Activated CD4-positive, alpha-beta T cell treated with anti-CD3 and anti-CD28 coated beads, Interleukin-2, Interleukin-4, amounts not matched to agents 100 ng/mL and 50 ng/mL, durations not matched to agents 16 hours and 8 hours (primary cell): ENCODE measurements at places on chromosomes 5 and 9.

DNA sequence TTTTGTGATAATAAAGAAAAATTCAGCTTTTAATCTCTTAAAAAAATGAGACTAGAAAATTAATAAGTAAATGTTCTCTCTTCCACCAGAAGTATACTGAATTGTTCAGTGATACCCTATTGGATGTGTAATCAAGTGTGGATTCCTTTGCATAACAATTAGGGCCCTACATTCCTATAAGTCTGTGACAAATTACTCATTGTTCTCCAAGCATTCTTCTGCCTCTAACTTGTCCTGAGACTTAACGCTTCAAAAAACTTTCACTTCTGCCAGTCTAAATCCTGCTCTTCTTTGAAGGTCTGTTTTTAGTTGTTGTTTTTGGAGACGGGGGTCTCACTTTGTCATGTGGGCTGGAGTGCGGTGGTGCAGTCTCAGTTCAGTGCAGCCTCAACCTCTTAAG lies 9.2 kb upstream of the DDX46 start:
- DNase-seq: no peak

GRCh38 chr5:14272548-14273205 lies 129.5 kb downstream of the TRIO start:
- no peak for DNase-seq

- DNase-seq: no peak
Observed at GRCh38 chr9:92483627-92484545, 1.6 kb upstream of the ASPN start.

DNA sequence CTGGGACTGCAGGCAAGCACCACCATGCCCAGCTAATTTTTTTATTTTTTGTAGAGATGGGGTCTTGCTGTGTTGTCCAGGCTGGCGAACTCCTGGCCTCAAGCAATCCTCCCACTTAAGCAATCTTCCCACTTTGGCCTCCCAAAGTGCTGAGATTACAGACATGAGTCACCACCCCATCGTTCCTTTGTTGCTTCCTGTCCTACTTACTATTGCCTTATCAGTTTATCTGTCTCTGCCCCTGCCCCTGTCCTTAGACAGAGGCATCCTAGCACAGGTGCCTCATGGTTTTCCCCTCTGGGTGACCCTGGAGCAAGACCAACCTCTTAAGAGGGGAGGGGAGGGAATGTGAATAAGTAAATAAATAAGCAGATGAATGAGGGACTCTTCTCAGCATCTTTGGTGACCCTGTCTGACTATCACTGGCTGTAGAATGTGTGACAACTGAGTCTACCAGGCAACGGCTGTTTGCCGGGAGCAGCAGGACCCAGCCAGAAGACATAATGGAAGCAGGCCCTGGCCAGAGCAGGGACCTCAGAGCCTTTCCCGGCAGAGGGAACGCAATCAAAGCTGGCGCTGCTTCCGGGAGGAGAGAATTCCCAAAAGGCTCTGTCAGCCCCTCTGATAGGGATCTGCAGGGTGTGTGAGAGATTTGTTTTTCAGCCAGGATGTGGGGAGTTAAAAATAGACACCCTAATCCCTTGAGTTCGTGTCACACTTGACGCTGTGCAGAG lies 43.8 kb upstream of the DAB2IP start:
- no peak for DNase-seq

- DNase-seq: no peak
Observed at GRCh38 chr5:117204926-117205869, 630.6 kb upstream of the SEMA6A start.

DNA sequence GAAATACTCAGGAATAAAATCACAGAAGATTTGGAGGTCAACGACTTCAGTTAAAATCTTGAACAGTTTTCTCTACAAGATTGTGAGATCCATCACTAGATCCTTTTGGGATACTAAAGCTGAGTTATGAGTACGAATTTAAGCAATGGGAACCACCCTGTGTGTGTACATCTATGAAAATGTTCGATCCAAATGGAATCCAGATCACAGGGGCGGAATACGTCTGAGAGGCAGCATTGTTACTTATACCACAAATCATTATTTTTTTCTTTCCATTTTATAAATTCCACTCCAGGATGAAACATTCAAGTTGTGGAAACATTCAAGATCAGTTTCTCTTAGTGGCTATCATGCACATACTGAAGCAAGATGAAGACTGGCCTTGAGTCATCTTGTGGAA lies 239.3 kb upstream of the PAPPA start:
- no peak for DNase-seq

GRCh38 chr9:89905606-89906338 lies 301.0 kb downstream of the GADD45G start:
- DNase-seq: no peak

DNA sequence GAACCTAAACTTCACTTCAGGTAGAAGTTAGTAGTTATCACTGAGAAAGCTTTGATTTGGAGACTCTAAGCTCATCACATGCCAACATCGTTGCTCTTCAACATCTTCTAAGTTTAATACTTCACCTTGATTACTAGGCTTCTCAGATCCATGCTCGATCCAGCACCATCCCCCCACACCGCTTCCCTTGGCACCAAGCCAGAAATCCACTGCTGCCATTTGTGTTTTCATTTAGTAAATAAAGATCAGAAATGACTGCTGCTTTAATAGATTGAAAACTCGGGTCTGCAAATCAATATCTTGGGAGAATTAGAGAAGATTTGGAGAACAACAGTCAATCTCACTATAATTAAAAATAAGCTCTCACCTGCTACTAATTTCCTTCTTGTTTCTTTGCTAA lies 214.7 kb upstream of the NR4A3 start:
- DNase-seq: no peak

- no peak for DNase-seq
Observed at GRCh38 chr5:56549096-56549886, 266.1 kb upstream of the MAP3K1 start.

DNA sequence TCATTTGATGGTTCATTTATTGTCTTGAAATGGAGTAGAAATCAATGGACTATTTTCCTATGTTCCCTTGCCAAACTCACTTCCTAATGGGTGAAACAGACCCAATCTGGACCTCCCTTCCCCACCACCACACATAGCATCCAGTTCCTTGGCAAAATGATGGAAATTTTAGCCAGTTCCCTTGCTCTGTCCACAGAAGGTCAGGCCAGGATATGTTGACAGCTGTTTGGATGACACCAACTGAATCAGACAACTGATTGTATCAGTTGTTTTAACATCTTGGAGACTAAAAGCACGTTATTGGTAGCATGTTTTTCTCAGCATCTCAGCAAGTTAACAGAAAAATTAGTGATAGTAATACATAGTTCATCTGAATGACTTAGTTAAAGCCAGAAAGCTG lies 534.8 kb downstream of the PSAT1 start:
- DNase-seq: no peak

GRCh38 chr9:18847576-18848275 lies 185.3 kb downstream of the SAXO1 start:
- DNase-seq: no peak

DNA sequence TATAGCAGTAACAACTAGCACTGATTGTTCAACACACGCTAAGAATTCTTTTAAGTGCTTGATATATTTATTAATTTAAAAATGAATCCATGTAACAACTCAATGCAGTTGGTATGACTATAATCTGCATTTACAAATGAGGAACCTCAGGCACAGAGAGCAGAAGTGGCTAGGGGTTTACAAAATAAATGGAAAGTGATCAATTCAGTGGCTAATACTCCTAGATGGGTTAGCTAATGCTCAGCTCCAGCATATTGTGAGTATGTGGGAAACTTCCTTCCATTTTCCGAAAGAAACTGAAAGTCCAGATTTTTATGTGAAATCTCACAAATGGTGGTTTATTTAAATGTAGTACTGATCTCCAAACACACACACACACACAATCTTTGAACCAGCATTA lies 128.0 kb downstream of the RFX3 start:
- DNase-seq: no peak

GRCh38 chr9:5510360-5510931 lies at the start of gene PDCD1LG2:
Gene PDCD1LG2, plus strand, starts transcription at chr9:5510531. Its CDS starts 12,016 bp downstream, at chr9:5522547.
- DNase-seq: peak; percentile 76

DNA sequence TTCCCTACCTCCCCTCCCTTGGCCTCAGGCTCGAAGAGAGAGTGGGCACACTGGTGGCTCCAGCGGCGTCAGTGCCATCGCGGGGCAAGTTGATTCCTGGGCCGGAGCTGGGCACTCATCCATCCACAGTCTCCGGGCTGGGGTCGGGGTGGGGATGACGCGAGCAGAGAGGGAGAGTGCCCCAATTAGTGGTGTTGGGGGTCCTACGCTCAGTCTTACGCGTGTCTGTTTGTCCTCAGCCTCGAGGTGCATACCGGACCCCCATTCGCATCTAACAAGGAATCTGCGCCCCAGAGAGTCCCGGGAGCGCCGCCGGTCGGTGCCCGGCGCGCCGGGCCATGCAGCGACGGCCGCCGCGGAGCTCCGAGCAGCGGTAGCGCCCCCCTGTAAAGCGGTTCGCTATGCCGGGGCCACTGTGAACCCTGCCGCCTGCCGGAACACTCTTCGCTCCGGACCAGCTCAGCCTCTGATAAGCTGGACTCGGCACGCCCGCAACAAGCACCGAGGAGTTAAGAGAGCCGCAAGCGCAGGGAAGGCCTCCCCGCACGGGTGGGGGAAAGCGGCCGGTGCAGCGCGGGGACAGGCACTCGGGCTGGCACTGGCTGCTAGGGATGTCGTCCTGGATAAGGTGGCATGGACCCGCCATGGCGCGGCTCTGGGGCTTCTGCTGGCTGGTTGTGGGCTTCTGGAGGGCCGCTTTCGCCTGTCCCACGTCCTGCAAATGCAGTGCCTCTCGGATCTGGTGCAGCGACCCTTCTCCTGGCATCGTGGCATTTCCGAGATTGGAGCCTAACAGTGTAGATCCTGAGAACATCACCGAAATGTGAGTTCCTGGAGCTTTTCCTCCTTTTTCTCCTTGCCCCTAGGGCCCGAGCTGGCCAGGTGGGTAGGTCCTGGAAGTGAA lies 861 bp downstream of the NTRK2 start:
- no peak for DNase-seq

- DNase-seq: no peak
Observed at GRCh38 chr5:176621661-176622079, 8.7 kb downstream of the SNCB start.

GRCh38 chr9:135448663-135449100 lies 30.9 kb upstream of the PPP1R26 start:
- no peak for DNase-seq

DNA sequence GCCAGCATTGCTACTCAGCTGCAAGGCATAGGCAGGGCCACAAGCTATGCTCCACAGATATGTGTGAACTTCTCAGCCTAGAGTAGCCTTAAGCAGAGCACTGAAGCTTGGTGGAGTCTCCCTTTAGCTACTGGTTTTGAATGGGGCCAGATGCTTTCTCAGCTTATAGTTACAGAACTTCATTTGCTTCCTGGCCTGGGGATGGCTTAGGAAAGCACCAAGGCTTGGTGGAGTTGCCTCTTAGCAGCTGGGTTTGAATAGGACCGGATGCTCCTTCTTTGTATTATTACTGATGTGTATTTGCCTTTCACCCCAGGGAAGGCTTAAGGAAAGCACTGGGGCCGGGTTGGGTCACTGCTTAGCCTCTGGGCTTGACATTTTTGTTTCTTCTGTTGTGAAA lies 497.8 kb upstream of the SEMA6A start:
- DNase-seq: no peak

DNA sequence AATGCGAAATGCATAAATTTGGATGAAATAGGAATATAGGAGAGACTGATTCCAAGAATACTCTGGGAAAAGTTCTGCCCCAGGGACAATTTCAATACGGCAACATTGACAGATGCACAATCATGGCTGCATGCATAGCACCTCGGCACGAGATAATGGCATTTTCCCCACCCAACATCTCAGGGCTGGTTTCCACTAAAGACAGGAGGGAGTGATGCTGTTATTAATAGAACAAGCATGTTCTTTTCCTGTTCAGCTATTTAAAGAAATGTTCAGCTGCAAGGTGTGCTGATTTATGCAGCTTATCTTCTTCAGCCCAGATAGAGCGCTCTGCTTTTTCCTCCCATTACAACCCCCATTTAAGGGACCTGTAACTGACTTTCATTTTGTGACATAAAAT lies 740.2 kb downstream of the TLR4 start:
- DNase-seq: no peak

- DNase-seq: no peak
Observed at GRCh38 chr5:109102096-109102690, 307.6 kb downstream of the PJA2 start.
